ENCODE measurements at places on chromosomes 16 and 17. TPM values are rescaled to one million over a fixed set of nuclear protein-coding genes. Genes with fewer than 3 reads are reported as not detected.
A peak's percentile ranks its signal among the peaks of the same experiment; 100 is the strongest.

DNA sequence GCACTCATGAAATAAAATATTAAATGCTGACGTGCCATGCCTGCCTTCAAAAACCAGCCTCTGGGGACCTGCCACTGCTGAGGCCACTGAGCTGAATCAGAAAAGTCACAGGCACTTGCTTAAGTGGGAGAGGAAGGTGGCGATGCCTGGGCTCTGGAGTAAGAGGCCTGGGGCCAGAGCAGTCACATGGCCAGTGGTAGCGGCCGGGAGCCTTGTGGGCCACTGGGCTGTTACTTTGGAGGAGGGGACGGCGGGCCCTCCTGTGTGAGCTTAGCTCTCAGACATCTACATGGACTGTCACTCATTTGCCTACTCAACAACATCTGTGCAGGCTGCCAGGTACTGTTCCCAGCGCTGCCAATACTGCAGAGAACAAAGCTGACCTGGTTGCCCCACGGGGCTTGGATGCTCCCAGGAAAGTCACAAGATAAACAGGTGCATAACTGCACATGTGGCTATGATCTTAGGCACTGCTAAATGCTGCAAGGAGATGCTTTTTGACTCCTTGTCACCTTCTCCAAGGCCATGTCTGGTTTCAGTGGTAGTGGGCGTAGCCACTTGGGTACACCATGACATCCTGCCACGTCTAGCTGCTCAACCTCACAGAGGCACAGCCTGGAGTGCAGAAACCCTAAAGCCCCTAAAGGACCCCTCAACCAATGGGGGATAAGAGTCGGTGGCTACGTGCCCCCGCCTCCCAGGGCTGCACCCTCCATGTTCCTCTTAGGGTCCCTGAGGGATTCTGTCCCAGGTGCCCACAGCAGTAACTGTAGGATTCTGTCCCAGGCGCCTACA, 11.6 kb downstream of the COTL1 start:
- DNase-seq, result no peak

CDH3 gene
- total RNA-seq, result not detected

CEP295NL gene
- total RNA-seq, result 0.78 TPM

FKBP10 gene
- 49.4 TPM for total RNA-seq

DNA sequence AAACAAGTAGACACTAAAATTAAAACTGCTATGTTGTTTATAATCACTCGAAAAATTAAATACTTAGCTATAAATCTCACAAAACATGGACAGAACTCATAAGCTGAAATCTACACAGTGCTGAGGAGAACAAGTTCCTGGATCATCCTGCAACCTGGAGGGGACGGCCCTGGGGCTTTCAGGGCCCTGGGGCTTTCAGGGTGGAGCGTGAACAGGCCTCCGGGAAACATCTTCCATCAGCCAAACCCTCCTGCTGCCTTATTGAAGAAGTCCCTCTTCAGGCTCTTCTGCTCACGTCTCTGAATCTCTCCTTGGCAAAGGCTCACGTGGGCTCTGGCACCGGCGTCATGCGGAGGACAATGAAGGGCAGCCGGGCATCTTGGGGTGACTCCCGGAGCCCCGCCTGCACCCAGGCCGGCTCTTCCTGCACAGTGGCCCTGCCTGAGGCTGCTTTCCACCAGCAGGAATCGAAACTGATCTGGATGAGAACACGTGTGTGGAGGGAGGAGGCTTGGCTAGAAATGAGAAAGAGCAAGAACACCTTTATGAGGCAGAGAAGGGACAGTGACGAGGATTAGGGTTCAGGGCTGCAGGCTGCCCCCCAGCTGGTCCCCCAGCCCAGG, 127.3 kb downstream of the CDRT15L2 start:
- no peak for DNase-seq

DNA sequence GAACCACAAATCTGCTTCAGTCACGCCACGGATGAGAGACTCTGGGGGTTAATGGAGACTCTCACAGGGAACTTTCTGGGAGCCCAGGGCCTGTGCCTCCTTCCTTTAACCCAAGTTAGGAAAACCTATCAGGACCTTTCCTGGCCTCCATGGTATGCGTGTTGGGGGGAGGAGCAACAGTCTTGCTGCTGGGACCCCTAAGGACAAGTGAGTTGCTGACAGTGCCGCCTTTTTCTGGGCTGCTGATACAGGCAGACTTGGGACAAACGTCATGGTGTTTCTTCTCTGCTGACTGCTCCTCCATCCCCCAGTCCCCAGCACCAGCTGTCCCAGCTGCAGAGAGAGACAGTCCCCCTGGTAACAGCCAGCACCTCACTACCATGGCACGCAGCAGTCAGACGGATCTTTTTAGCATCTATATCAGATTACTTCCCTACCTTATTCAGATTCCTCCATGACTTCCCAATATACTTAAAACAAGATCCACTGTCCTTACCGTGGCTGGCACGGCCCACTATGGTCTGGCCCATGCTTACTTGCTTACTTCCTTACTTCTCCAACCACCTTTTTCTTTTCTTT, 6.5 kb downstream of the DPEP2NB start:
- DNase-seq, result no peak

DNA sequence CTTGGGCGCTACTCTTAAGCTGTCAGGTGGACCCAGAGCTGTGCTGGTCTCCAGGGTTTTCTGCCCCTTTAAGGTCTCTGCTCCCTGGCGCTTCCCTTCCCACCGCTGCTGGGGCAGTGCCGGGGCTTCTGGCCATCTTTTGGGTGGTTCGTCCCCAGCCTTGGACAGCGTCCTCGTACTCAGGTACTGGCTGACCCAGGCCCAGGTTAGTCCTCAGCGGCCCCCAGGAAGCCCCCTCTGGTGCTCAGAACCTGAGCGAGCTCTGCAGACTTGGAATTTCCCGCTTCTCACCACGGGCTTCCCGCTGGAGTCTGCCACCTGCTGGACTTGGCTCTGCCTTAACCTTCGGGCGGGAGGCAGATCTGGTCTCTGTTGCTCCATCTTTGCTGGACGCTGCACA, 94.1 kb upstream of the ZNF750 start:
- DNase-seq, result no peak

DNA sequence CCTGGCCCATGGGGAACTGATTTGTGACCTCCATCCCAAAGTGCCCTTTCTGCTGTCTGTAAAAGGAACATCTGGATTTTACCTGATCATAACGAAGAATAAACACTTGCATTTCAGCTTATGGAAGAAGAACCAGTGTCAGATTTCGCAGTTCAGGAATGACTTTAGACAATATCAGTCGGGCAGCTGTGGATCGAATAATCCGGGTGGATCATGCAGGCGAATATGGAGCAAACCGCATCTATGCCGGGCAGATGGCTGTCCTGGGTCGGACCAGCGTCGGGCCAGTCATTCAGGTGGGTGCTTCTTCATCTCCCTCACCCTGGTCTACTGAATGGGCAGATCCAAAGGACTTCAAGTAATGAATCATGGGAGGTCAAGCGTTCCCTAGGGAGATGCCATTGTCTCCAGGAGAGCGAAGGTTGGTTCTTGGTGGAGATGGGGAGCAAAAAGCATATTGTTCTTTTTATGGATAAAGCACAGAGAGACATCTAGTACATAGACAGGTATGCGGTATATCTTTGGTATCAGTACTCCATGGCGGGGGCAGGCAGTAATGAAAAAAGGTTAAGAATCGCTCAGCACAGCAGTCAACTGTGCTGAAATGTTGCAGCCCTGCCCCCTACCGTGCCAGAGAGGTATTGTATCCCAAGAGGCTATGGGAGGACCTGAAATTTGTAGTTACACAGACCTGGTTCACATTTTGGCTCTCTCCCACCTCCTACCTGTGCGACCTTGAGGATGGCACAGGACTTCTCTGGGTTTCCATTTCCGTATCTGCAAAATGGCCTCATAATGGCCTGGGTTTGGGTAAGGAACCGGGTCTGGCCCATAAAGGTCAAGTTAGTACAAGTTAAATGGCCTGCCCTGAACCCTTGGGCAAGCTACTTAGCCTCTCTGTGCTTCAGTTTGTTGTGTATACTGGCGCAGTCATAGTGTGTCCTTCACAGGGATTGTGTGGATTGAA, 4.7 kb downstream of the COQ7 start:
- no peak for DNase-seq

DNA sequence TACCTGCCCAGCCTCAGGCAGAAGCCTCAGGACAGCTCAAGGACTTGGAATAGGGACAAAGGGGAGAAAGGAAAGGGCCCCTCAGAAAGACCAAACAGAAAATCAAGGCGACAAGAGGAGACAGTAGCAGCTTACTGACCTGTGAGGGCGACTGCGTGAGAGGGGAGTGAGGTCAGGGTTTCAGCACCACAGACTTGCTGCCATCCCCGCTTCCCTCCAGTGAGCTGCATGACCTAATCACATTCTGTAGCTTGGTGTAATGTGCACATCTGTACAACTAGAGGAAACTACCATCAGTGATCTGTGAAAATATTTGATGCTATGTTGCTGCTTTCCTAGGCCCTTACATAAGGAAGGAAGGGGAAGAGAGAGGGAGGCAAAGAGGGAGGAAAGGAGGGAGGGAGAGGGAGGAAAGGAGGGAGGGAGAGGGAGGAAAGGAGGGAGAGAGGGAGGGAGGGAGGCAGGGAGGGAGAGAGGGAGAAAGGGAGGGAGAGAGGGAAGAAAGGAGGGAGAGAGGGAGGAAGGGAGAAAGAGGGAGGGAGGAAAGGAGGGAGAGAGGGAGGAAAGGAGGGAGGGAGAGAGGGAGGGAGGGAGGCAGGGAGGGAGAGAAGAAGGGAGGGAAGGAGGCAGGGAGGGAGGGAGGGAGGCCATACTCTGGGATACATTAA, 404.9 kb upstream of the CDH5 start:
- no peak for DNase-seq

DNA sequence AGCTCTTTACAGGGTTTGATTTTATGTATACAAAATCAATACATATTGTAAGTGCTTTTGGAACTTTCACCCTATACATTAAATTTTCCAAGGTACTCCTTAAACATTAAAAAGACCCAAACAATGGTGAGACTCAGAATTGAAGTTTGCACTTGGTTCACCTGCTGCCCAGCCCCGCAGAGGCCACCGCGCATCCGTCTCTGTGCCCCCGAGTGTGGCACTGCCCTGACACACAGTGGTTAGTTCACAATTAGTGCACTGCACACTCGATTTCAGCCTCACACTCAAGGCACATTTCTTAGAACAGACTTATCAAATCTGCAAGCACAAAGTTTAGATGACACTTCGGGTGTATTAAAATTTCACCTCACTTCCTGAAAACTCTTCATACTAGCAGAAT, 38.3 kb downstream of the USP7 start:
- DNase-seq, result no peak

GRCh38 chr16:70437017-70437581, 1.8 kb downstream of the ST3GAL2 start:
- no peak for DNase-seq

DNA sequence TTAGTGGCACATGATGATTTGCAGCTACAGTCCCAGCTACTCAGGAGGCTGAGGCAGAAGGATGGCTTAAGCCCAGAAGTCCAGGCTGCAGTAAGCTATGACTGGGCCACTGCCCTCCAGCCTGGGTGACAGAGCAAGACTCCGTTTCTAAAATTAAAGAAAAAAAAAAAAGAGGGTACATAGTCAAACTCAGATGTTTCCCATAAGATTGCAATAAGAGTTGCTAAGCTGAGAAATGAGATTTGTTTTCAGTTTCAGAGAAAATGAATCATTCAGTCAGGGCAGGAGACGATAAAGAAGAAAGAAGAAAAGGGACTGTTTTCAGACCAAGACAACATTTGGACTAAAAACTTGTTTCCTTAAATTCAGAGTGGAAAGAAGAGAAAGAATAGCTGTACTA, 30.2 kb upstream of the PHLPP2 start:
- DNase-seq, result no peak

DNA sequence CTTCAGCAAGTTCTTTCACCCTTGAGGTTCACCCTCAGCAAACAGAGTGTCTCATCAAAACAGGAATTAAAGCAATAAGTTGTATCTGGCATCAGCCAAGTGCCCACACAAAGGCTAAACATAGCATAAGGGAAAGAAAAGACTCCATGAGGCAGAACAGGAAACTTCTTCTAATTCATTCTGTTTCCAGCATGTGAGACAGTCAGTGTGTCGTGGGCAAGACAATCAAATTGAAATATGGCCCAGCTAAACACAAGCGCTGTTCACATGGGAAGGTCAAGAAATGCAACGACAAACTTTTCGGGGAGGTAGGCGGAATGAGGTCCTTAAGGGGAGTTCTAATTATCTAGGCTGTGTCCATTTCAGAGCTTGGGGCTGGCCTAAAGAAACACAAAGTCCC, 393.4 kb downstream of the HAPSTR1 start:
- peak; percentile 53 for DNase-seq

- DNase-seq, result no peak
Measured at GRCh38 chr16:81756615-81757356, 22.3 kb upstream of the PLCG2 start.

JUP gene
- total RNA-seq, result 41.3 TPM

GALR2 gene
- total RNA-seq, result not detected

DNA sequence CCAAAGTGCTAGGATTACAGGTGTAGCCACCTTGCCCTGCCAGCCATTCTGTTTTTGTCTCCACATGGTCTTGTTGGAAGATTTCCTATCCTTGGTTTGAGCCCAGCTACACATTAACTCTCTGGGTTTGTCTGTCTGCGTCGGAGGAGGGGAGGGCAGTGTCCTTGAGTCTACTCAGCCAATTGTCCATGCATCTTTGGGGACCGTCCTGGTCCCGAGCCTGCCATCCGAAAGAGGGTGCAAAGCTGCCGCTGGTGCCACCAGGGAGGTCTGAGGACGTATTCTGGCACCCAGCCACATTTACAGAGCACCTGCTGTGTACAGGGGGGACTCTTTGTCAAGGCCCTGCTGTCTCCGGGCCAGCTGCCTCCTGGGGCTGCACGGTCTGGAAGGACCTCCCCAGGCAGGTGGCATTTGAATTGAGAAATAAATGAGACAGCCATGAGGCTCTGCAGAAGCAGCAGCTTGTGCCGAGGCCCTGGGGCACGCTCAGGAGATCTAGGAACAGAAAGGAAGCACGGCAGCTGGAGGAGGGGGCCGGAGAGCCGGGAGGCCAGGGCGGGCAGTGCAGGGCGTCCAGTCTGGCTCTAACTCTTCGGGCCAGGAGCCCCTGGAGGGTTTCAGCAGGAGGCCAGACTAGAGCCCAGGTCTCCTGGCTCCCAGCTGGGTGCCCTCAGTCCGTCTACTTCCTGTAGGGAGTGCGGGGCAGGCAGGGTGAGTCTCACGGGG, 1.5 kb downstream of the CYBA start:
- no peak for DNase-seq

DNA sequence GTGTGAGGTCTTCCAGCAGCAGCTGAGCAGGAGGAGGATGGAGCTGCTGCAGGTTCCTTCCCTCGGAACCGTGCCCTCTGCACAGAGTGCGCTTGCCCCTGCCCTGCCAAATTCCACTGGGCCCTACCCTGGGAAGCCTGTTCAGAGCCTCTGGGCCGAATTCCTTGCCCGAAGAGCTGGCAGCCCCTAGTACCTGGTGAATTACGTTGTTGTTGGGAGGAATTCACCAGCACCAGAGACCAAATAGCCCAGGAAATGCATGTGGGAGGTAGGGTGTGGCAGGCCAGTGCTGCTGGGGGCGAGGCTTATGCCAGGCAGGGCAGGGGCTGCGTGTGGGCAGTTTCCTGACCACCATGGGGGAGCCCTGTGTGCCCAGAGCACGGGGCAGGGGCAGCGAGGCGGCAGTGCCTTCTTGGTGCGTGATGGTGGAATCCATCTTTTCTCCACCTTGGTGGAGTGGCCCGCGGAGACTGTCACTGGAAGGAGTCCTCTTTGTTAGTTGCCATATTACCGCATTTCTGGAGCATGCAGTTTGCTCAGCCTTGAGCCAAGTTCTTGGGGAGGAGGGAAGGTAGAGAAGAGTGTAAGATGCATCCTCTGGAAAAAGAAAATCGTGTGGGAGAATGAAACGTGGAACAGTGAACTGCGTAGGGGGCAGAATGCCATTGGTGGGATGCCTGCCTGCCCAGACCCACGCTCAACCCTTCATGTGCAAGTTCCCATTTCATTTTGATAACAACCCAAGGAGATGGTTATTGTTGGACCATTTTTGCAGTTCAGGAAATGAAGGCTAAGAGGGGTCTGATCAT, 2.3 kb downstream of the MRC2 start:
- DNase-seq, result no peak
